ENCODE measurements at places on chromosomes 6 and 20. TPM values are rescaled to one million over a fixed set of nuclear protein-coding genes. Genes with fewer than 3 reads are reported as not detected.
A peak's percentile ranks its signal among the peaks of the same experiment; 100 is the strongest.

GCNT2 gene
- total RNA-seq = 19.8 TPM

GRCh38 chr6:20415304-20415703 lies 13.6 kb downstream of the E2F3 start:
- DNase-seq = no peak

DNA sequence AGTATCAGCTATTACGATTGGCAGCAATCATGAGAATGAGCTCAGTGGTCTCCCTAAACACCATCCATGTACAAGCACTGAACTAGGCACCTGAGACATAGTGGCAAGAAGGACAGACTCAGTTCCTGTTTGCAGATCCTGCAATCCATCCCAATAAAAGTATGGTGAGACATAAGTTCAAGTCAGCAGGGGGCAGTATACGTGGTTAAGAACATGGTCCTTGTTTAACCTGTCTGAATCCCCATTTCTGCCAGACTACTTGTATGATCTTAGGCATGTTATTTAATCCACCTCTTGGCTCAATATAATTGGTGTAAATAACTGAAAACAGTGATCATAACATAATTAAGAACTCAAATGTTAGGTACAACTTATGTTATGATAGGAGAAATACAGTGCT lies 33.2 kb upstream of the PNISR start:
- DNase-seq = peak; percentile 50

DNA sequence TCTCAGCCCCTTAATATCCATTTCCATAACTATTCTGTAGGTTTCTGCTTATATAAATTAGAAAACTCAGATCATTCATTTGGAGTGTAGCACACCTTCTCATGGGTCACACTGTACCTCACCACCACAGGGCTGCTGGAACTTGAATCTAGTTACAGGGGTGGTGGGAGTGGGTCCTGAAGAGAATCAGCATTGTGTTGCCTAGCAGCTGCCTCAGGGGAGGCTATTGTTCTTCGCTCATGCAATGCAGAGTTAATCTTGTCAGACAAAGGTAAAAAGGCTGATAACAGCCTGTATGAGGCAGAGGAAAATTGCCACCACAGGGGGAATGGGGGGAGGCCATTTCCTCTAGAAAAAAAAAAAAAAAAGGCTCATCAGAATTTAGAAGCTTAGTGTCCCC lies 496.0 kb upstream of the ADGRB3 start:
- DNase-seq = no peak

GRCh38 chr6:25122622-25123237 lies 156.4 kb upstream of the CARMIL1 start:
- DNase-seq = no peak

All from mucosa of descending colon (tissue), 3 donors.